ENCODE measurements at places on chromosomes 5 and 9.

- DNase-seq = no peak
Observed at GRCh38 chr5:80296121-80296520, 23.7 kb upstream of the SPZ1 start.

GRCh38 chr5:88377240-88377639 lies 108.6 kb upstream of the TMEM161B start:
- no peak for DNase-seq

- DNase-seq = no peak
Observed at GRCh38 chr9:114701988-114702387, 20.0 kb upstream of the TEX48 start.

- DNase-seq = no peak
Observed at GRCh38 chr9:98974106-98974505, 30.4 kb downstream of the COL15A1 start.

- no peak for DNase-seq
Observed at GRCh38 chr5:141695627-141696215, 13.7 kb upstream of the ARAP3 start.

DNA sequence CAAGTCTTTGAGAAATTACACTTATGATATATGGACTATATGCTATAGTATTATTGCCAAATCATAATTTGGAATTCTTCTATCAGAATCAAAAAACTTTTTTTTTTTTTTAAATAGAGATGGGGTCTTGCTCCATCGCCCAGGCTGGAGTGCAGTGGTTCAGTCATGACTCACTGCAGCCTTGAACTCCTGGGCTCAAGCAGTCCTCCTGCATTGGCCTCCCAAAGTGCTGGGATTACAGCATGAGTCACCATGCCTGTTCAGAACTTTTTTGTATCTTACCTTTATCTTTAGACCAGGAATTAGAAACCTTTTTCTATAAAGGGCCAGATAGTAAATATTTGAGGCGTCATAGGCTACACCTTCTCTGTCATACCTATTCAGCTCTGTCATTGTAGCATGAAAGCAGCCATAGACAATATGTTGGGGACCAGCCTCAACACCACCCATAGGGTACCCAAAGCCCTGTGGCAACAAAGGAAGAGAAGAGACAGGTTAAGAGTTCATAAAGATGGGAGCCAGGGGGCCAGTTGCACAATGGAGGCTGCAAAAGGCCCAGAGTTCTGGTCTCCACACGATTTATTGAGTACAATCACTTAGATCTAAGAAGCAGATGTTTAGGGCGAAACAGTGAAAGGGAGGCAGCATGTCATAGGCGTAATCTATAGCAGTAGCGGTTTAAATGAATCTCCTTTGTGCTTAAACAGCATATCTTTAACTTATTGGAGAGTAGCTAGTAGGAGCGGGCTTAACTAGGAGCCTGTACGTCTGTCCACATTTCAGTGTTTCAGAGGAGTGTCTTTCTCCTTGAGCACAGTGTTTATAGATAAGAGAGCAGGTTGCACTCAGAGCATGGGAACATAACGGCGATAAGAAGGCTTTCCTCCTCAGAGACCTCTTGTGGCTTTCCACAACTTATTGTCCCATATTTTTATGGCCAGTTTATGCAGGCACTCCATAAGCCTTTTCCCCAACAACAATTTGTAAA lies 12.5 kb downstream of the ECM2 start:
- no peak for DNase-seq

- no peak for DNase-seq
Observed at GRCh38 chr5:122394284-122394930, 82.4 kb downstream of the SNCAIP start.

DNA sequence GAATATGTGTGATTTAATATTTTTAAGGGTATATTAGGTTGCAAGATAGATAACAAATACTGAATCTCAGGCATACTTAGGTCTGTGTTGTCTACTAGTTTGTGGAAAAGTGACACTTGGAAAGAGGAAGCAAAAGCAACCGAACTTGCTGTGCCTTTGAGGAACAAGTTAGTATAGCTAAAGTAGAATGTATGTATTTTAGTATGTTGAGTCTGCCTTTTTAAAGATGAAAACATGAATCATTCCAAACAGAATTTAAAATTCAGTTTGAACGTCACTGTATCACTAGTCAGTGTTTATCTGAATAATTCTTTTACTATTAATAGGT lies 12.9 kb downstream of the TLE4 start:
- DNase-seq = no peak

Data from aorta (tissue), 5 donors.